ENCODE measurements at places on chromosomes 6 and 20.

DNA sequence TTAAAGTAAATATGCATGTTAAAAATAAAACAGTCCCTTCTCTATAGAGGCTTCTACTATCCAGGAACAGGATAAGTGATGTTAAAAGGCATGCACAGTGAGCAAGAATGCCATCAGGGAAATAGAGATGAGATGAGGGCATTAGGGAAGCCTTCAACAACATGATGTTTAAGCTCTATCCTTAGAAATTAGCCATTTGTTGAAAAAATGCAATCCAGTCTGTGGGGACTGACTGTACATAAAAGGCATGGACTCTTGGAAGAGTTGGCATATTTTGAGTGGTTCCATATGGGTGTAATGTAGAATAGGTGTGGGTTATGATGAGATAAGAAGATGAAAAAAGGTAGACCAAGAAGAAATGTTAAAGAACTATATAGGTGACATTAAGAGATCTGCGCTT, 5.8 kb downstream of the KIAA0319 start:
- DNase-seq, result no peak

DNA sequence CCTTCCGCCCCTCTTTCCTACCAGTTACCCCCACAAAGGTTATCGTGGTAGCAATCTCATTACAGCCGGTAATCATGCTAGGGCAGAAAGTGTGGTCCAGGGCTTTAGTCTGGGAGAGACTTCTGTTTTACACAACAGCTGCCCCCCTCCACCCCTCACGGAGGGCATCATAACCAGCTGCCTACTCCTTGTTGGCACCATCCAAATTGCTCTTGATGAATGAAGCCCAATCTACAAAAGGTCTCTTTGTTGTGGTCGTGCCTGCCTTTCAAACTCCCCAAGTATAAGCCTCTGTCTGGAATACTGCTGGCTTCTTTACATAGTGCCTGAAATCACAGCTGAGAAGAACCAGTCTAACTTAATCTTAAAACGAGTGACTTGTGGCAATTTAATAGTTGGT, 157.9 kb downstream of the INSM1 start:
- DNase-seq, result no peak

GRCh38 chr6:107490566-107491137, 735 bp downstream of the SOBP start:
- no peak for DNase-seq

GRCh38 chr20:43316271-43316670, 126.6 kb upstream of the PTPRT start:
- DNase-seq, result no peak

GRCh38 chr6:97557355-97557754, 274.3 kb upstream of the MMS22L start:
- no peak for DNase-seq

DNA sequence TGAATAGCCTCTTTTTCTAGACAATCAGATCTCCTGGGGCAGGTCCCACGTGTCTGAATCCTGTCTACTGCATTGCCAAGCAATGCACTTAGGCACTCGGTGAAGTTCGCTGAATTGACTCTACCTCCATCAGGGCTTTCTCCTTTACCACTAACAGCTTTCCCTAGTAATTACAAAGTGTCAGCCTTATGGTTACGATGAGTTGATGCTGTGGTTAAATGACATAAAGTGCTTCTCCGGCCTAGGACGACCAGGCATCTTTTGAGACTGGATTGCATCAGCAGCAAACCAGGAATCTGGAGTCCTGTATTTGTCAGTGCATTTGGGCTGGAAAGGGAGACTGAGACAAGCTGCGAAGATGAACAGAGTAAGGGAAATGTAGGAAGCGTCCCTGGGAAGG, 21.5 kb downstream of the NOX3 start:
- no peak for DNase-seq

Data from smooth muscle cell of the brain vasculature (primary cell).